LoVo (cell line): ENCODE measurements at places on chromosomes 16 and 17.

GRCh38 chr17:28843816-28844148, 1.2 kb upstream of the FAM222B start:
- DNase-seq: no peak

GRCh38 chr16:66900721-66901441, 17.8 kb downstream of the CDH16 start:
- DNase-seq: no peak

DNA sequence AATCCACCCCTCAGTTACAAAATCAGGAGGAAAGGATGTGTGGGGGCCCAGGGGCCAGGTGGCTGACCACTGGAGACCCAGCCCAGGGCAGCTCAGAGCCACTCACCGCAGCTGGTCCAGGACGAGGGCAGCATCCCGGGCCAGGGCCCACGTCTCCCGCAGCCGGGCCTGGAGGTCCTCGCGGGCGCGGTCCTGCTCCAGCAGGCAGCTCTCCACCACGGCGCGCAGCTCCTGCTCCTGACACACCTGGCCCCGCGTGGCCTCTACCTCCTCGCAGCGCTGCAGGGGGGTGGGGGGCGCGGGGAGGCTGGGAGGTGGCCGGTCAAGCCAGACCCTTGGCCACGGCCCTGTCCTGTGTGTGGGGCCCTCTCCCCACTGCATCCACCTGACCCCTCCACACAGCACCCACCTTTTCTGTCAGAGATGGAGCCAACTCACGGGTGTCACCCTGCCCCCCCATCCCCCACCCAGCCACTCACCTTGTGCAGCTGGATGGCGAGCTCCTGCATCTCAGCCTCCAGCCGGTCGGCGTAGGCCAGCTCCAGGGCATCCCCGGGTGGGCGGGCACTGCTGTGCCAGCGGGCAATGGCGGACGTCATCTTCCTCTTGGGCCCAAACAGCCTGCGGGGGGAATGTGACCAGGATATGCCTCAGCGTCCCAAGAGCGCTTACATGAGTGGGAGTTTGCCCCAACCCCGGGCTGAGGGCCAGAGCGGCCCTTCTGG, 5.1 kb downstream of the NUDT16L1 start:
- no peak for DNase-seq

- DNase-seq: no peak
Observed at GRCh38 chr16:70714581-70715054, 28.8 kb upstream of the MTSS2 start.

DNA sequence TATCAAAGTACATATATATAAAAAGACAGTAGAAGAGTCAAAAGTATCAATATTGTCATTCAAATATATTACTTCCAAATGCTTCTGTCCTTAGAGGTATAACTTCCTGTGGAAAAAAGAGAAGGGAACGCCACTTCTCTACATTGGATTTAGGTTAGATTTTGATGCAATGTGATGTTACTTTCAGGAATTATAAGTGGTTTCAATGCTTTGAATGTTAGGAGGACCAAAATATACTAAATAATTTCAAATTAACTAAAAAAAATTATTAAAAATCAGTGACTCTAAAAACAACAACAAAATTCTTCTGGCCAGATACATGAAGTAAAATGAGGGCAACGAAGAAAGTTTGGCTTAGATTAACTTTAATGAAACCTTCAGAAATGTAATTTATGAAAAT, 88.0 kb downstream of the BRIP1 start:
- DNase-seq: no peak

DNA sequence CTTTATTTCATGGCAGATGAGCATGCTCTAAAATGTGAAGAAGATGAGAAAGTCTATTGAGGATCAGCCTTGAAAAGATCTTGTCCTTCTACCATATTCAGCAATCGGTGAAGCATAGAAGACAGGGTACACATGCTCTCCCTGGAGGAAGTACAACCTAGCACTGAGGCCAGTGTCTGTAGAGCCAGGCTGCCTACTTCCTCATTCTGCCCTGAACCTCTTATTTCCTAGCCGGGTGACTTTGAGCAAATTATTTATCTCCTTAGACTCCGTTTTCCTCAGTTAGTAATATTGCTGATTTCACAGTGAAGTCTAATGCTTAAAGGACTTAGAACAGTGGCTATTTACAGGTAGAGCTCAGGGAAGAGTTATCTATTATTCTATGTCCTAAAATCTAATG, 58.4 kb downstream of the TMEM100 start:
- DNase-seq: no peak

DNA sequence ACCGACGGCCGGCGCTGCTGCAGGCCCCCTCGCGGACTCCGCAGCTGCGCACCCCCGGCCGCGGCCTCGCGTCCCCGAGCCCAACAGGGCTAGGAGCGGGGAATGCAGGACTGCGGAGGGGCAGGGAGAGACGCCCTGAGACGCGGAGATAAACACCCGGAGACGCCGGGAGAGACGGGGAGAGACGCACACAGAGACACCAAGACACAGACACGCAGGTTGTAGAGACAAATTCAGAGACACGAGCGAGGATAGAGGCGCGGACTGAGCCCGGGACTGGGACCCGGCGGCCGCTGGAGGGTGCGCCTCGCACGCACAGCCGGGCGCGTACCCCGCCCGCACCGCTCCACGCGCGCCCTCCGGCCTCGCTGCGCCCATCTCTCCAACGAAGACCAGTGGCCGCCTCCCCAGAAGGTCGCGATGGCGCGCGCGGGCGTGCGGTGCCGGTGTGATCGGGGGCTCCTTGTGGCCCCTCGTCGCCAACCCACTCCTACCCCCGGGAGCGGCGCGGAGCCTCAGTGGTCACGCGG, 902 bp downstream of the STAC2 start:
- no peak for DNase-seq

- DNase-seq: peak; percentile 96
Observed at GRCh38 chr17:39199820-39200069, 338 bp upstream of the RPL19 start.

DNA sequence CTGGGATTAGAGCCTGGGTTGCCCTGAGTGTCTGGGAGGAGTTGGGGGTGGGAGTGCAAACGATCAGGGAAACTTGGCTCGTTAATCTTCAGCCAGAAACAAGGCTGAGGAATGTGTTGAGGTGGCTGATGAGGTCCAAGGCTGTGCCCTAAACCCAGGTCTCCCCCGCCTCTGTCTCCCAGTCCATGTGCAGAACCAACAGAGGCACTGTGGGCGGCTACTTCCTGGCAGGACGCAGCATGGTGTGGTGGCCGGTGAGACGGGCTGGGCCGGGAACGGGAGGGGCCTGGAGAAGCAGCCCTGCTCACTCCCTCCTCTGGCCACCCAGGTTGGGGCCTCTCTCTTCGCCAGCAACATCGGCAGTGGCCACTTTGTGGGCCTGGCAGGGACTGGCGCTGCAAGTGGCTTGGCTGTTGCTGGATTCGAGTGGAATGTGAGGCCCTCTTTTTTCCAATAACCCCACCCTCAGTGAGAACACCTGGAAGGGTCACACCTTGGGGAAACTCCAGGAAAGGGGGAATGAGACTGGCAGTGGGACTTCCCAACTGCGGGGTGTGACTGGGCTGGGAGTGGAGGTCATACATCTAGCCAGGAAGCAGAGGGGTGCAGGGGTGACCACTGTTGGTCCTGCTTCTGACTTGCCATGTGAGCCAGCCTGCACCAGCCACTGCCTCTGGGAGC, 1.7 kb downstream of the SLC5A2 start:
- no peak for DNase-seq

DNA sequence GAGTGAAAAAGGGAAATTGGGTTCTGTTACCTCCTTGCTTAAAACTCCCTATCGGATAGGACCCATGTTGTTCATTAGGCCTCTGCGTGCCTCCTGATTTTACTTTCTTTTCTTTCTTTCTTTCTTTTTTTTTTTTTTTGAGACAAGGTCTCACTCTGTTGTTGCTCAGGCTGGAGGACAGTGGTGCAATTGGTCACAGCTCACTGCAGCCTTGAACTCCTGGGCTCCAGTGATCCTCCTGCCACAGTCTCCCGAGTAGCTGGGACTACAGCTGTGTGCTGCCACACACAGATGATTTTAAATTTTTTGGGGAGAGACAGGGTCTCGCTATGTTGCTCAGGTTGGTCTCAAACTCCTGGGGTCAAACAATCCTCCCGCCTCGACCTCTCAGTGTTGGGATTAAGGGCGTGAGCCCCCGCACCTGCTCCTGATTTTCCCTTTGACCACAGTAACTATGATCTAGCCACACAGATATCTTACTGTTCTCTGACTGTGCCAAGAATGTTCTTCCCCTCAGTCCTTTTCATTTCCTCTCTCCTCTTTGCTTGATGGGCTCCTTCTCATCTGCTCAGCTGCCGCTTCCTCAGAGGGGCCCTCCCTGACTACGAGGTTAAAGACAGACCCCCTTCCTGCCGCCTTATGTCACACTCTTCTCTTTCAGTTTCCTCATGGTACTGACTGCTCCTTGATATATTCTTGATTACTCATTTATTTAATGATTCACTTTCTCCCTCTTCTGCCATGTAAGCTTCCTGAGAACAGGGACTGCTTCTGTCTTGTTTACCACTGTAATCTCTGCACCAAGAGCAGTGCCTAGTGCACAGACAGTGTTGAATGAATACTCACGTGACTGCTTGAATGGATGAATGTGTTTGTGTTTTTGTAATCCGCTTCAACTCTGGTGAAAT, 44.3 kb downstream of the LCMT1 start:
- DNase-seq: no peak

DNA sequence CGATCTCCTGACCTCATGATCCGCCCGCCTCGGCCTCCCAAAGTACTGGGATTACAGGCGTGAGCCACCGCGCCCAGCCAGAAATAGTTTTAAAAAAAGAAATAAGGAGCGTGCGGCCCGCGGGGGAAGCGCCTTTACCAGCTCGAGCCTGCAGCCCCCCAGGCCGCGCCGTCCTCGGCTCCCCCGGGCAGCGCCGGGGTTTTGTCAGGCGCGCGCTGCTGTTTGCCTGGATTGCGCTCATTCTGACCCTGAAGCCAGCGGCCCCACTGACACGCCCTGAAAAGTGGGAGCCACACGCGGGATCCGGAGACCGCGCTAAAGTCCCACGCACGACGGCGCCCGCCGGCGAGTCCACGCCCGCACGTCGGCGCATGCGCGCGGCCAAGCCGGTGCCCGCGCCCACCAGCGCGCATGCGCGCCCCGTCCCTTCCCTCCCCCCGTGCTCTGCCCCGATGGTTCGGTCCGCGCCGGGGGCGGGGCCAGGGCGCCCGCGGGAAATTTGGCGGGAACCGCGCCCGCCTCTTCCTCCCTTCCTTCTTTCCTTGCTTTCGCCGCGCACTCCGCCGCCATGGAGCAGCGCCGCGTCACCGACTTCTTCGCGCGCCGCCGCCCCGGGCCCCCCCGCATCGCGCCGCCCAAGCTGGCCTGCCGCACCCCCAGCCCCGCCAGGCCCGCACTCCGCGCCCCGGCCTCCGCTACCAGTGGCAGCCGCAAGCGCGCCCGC, at the start of gene CDT1:
TSS of gene CDT1 (plus strand) at position 526 of the 724 bp plus-strand sequence. CDS start at position 569, 43 bp downstream.
- peak; percentile 85 for DNase-seq

DNA sequence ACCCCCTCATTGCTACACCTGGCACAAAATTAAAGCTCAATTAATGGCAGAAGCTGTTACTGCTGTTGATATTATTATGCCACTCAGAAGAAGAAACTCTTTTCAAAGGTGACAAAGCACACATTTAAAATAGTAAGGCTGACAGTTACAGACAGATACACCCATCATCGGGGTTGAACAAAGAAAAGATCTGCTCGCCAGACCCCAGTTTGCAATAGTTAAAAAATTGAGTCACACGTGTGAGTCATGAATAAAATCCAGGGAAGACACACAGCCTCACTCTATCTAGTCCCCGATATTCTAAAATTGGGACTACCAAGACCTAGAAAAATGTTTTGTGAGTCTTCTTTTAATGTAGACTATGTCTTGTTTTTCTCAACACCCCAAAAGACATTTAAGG, 330.0 kb upstream of the SOX9 start:
- no peak for DNase-seq

DNA sequence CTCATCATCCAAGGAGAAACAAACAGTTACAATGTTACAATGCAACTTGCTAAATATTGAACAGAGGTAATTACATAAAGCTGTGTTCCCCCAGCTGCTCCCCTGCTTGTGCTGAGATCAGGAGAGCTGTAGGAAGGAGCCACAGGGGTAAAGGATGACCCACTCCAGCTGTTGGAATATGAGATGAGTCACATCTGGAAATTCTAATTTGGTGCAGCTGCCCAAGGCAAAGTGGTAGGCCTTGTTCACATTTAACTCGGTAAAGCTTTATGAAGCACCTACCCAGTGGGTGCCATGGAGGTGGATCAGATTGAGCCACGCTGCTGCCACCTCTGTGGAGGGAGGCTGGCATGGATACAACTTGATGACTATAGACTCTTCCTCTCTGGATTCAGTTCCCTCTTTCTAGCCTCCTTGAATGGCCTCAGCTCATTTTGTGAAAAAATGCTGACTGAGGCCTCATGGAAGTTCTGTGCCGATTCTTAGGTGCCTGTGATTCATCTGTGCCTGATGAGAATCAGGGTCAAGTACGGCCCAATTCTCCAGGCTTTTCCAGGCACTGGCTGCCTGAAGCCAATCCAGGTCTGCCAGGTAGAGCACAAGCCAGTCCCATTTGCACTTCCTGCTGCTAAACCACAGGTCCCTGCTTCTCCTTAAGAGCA, 7.4 kb downstream of the ZNF689 start:
- DNase-seq: no peak

- DNase-seq: no peak
Observed at GRCh38 chr17:21573961-21574610, 118.2 kb upstream of the KCNJ18 start.

GRCh38 chr16:2223942-2224486, 623 bp downstream of the E4F1 start:
- DNase-seq: peak; percentile 32

- peak; percentile 32 for DNase-seq
Observed at GRCh38 chr17:55451203-55451641, 29.6 kb upstream of the MMD start.

- no peak for DNase-seq
Observed at GRCh38 chr16:81164481-81164880, 68.3 kb upstream of the GCSH start.

DNA sequence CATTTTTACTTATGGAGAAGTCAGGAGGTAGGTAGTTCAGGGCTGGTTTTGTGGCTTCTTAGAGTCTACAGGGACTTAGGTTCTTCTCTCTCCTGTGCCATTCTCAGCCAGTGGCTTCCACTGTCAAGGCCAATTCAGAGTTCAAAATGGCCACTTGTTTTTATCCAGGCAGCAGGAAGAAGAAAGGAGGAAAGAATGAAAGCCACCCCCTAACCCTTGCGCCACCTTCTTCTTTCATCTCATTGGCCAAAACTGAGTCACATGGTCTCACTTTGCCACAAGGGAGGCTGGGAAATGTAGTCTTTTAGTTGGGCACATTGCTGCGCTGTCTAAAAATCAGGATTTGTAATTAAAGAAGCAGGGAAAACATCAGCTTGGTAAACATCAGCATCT, 60.8 kb upstream of the MED9 start:
- DNase-seq: no peak

- DNase-seq: no peak
Observed at GRCh38 chr17:5784791-5785190, 200.5 kb upstream of the NLRP1 start.

DNA sequence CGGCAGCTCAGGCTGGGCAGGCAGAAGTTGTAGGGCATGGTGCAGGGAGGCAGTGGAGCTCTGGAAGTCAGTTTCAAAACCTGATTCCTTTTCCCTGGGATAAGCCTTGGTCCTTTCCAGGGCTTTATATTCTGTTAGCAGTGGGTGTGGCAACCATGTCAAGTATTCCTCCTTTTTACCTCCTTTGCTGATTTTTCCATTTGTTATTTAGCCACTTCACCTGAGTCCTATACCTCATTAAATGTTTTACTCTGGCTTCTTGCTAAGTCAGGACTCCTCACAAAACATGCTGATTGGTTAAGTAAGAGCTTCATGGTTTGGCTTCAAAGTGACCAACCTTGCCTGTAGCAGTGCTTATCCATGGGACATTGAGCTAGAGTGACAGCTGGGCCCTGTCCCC, at the start of gene KRT33B:
TSS of gene KRT33B (minus strand) at position 101 of the 400 bp plus-strand sequence. CDS start at position 38, 63 bp downstream.
- no peak for DNase-seq
